ENCODE measurements at places on chromosomes 5 and 9. TPM values are rescaled to one million over a fixed set of nuclear protein-coding genes. Genes with fewer than 3 reads are reported as not detected.

The IFNB1 gene
- total RNA-seq, result not detected

The LEAP2 gene
- total RNA-seq, result 1.1 TPM

The NUTM2G gene
- not detected for total RNA-seq

The SLC45A2 gene
- 6.4 TPM for total RNA-seq

The OR1J4 gene
- not detected for total RNA-seq

The SELENOP gene
- total RNA-seq, result 304 TPM

The SMC2 gene
- total RNA-seq, result 24.8 TPM

The FAXDC2 gene
- 23.8 TPM for total RNA-seq

The CTNND2 gene
- 37.3 TPM for total RNA-seq

Measured in camera-type eye (tissue), 1 donor.